ENCODE measurements at places on chromosomes 7 and 10.
A peak's percentile ranks its signal among the peaks of the same experiment; 100 is the strongest.

GRCh38 chr7:81264116-81264515 lies 345.3 kb upstream of the SEMA3C start:
- no peak for DNase-seq

DNA sequence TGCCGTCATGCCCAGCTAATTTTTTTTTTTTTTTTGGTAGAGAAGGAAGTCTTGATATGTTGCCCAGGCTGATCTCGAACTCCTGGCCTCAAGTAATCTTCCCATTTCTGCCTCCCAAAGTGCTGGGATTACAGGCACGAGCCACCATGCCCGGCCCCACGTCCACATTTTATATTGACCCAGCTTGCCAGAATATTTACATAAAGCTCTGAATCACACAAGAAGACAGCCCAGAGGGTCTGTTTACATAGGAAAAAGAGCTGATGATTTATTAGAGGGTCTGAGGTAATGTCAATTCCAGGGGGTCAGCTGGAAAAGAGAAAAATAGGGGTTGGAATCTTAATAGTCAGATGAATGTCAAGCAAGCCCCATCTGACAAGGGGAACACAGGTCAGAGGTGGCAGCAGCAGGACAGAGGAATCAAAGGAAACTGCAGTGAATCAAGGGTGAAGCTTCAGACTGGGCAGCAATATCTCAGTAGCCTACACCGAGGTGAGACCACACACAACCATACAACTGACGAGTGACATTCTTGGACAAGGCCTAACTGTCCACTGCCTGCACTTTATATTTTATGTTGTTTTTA lies 15.8 kb upstream of the SLF2 start:
- no peak for DNase-seq

DNA sequence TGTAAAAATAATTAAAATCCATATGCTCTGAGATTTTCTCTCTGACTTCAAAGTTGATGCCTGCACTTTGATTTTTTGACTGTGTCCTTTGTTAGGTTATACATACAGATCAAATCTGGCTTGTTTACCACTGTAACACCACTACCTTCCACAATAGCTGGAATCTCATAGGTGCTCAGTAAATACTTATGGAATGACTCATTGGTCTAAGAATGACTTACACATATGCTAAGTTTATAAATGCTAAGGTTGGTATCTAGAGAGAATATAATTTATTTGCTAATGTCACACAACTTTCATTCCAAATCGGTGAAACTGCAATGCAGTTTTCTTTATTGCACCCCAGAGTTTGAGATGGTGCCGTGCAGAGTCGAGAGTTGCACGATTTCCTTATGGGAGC lies 578.5 kb downstream of the SH2D4B start:
- DNase-seq = no peak

GRCh38 chr10:24374134-24374915 lies 165.4 kb downstream of the KIAA1217 start:
- DNase-seq = peak; percentile 36

DNA sequence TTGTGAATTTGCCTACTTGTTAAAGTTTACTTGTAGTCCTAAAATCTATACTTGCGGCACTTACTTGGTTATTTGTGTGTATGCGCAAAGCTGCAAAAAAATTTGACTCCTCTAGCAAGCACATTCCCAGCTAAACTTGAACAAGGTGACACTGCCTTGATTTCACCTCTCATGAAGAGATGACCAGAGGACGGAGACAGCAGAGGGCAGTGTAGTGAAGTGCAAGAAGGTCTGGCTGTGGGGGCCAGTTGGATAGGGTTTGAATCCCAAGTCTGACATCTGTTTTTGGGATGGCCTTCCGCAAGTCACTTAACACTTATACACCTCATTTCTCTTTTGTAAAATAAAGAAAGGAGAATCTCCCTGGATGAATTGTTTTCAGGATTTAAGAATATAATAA lies 15.7 kb downstream of the SLK start:
- DNase-seq = no peak

DNA sequence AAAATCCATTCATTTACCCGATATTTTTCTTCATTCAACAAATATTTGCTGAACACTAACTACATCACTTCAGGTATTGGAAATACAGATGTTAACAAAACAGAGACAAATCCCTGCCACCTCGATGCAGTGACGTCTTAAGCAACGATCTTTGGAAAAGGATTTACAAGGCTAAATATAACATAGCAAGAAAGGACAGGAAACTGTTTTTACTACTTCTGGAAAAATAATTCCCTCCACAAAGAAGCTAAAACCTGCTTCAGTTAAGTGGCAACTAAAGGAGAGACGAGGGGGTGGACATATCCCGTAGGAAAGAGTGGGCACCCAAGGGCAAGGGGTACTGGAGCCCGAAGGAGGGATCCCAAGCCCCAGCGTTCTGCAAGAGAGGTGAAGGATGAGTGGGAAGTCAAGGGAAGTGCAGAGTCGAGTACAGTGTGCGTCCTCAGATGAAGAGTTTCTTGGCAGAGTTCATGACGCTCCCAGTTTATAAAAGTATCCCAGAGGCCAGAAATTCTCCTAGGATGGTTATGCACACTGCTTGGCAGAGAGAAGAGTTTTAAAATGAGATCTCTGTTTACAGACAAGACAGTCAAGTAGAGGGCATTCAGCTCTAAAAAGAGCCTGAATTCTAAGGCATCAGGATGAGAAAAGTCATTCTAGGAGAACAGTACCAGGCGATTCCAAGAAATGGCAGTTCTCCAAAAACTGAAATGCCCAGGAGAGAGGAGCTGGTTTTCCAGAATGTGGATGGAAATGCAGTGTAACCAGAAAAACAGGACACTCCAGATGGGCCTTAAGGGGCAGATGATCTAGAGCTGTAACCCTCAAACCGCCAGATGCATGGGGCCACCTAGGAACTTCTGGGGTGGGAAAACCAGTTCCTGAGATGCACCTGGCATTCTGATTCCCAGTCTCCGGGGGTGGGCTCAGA lies 97.3 kb downstream of the GRB10 start:
- no peak for DNase-seq

DNA sequence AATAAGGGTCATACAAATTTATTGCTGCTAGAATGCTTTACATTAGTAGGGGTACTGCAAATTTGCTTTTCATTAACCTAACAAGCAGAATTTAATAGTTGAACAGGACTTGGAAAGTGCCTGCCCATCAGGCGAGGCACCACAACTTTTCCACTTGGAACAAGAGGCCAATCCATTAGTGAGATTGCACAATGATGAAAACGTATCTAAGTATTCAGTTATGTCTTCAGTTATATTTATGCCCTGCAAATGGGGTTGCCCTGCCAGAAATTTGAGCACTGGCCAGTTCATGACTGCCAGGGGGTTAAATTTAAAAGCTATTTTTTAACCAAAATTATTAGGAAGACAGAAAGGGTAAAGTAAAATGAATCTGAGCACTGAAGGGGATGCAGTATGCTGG lies 111.1 kb upstream of the PALS2 start:
- no peak for DNase-seq

- no peak for DNase-seq
These were observed 231.8 kb upstream of the DKK1 start for GRCh38 chr10:52082307-52082706.

- DNase-seq = no peak
These were observed 181.9 kb upstream of the VSTM2A start for GRCh38 chr7:54360075-54360840.

- no peak for DNase-seq
These were observed 135.8 kb upstream of the GPR26 start for GRCh38 chr10:123530166-123530870.

GRCh38 chr7:151851782-151852181 lies 25.1 kb downstream of the PRKAG2 start:
- DNase-seq = no peak

- DNase-seq = no peak
These were observed 16.2 kb downstream of the CHST3 start for GRCh38 chr10:71980181-71981014.

DNA sequence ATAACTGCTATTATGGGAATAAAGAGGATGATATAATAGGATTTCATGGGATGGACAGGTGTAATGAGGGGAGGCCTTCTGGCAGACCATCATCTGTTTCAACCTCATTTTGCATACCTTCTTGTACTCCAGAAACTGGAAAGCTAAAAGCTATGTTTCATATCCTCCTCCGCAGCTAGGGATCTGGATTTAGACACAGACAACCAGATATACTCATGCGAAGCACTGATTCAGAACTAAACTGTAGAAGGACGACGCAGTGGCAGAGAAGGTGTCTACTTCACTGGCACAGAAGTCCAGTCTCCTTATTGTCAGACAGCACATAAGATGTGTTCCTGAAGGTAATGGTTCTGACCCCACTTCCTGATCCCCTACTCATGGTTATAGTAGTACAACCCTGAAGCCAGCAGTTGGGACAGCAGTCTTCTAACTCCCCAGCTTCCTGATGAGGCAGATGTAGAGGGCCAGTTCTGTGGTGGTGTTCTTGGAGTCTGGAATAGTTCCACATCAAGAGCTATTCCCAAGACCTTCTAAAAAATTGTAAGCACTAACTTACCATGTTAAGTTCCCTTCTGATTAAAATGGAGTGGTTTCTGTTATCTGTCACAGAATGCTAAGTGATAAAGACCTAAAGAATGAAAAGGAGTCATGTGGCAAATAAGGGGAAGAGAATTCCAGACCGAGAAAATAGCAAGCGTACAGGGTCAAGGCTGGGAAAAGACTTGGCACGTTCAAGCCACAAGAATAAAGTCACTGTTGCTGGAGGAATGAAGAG lies 550.3 kb downstream of the GRM8 start:
- no peak for DNase-seq

GRCh38 chr7:8893775-8894174 lies 460.4 kb downstream of the NXPH1 start:
- no peak for DNase-seq

DNA sequence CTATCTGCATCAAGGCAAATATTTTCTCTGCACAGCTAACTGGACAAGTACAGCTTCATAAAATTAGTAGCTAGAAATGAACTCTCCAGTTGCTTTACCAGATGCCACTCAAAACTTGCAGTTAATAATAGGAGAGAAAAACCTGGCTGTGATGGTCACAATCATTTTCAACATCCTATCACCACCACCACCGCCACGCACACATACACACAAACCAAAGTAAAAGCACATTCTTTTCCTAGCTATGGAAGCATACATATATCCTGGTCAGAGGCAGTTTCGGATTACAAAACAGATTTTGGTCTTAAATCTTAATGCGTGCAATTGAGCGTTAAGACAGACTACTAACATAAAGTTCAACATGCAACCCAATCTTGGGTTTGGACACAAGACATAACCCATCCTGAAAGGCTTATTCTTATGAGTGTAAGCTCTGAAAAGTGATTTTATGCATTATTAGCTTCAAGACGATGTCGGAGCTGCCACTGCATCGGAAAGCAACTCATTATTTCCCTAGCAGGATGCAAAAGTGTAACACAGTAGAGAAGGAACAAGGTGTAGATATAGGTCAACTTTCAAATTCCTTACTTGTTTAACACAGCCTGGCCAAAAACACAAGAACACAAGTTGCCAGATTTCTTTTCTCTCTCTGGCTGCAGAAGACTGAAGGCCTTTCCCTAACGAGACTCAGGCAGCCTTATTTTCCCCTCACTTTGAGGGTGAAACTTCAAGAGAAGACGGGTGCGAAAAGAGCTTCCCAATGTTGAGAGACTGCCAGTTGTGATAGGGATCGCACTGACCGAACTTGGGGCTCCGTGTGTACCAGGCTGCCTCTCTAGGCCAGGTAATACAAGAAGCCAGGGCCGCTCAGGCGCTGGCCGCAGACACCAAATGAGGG lies 1.2 kb downstream of the CACUL1 start:
- DNase-seq = no peak

DNA sequence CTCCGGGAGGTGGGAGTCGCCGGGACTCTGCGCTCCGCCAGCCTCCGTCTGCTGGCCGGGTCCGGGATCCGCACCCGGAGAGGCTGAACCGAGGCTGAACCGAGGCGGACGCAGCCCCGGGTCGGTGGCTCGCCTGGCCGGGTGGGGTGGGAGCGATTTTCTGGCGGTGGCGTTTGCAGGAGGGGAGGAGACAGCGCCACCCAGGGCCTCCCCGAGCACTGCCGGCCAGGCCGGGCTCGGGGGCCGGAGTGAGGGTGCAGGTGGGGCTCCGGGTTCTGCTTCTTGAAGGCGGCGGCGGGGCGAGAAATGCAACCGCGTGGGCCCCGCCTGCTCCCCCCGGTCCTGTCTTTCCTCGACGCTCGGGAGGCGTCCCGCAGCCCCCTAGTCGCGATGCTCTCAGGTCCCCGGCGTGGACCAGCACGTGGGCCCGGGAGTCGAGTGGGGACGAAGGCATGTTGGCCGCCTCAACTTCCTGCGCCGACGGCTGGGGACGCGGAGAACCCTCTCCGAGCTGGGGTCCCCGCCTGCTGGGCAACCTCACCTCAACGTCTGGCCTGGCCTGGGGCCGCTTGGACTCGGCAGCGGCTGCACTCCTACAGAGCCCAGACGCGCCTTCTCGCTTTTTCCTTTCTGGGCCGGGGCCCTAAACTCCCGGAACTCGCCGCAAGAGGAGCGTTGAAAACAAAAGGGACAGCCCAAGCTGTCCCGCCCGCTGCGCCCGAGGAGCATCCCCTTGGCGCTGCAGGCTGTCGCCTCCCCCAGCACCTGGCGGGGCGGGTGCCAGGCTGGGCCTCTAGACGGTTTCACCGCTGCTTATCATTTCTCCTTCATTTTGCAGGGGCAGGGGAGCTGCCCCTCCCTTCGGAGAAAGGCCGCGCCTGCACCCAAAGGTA lies 25.2 kb upstream of the VAX1 start:
- DNase-seq = peak; percentile 35

DNA sequence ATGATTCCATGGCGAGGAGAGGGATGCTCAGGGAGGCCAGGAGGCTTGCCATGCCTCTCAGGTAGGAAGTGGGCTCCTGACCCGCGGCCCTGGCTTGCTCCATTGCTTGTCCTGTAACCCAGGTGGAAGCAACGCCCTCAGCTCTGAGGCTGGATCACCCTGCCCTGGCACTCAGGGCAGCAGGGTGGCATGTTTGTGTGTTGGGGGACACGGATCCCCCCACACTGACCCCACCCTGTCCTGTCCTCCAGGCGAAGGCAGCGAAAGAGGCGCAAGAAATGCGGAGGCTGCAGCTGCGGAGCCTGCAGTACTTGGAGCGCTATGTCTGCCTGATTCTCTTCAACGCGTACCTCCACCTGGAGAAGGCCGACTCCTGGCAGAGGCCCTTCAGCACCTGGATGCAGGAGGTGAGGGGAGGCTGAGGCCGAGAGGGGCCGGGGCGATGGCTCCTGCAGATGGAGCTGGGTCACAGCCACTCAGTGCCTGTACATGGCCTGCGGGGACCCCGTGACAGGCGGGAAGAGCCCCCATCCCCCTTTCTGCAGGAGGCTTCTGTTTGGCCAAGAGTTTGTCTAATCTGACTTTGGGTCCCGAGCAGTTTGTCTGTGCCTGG lies 38.3 kb downstream of the PRF1 start:
- no peak for DNase-seq

DNA sequence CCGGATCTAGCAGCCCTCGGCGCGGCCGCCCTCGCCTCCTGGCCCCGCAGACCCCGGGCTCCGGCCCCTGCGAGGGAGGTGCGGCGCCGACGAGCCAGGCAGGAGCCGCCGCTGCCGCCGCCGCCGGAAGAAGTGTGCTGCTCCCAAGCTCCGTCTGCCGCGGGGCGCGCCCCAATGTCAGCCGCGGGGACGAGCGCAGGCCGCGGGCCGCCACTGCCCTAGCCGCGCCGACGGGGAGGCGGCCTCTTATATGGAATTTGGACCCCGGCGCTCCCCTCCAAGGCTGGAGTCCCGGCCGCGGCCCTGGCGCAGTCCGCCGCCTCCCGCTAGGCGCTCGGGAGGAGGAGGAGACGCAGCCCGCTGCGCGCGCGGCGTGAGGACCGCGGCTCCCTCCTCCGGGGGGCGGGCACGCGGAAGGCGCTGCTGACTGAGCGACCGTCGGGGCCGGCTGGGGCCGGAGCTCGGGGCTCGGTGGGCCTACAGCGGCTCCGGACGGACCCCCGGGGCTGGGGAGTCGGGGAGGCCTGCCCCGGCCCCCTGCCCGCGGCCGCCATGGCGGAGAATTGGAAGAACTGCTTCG lies at the start of gene TRIM8:
Gene TRIM8 (plus strand): TSS at position 414 of the 580 bp plus-strand sequence. CDS start 139 bp downstream, at position 553.
- no peak for DNase-seq
